ENCODE measurements at places on chromosomes 11 and 22. TPM values are rescaled to one million over a fixed set of nuclear protein-coding genes. Genes with fewer than 3 reads are reported as not detected.

Gene CDCA5
- total RNA-seq = 74.3 TPM

Gene DEFB131B
- not detected for total RNA-seq

Gene CYTH4
- total RNA-seq = 1.5 TPM

Gene CXCR5
- 0.17 TPM for total RNA-seq

Gene TMPRSS13
- not detected for total RNA-seq

Gene OSBPL5
- 8.7 TPM for total RNA-seq

Gene KIAA0930
- 71.2 TPM for total RNA-seq
